ENCODE measurements at places on chromosomes 16 and 17. TPM values are rescaled to one million over a fixed set of nuclear protein-coding genes. Genes with fewer than 3 reads are reported as not detected.
A peak's percentile ranks its signal among the peaks of the same experiment; 100 is the strongest.

PFN1 gene
- polyA plus RNA-seq: 557 TPM

DNA sequence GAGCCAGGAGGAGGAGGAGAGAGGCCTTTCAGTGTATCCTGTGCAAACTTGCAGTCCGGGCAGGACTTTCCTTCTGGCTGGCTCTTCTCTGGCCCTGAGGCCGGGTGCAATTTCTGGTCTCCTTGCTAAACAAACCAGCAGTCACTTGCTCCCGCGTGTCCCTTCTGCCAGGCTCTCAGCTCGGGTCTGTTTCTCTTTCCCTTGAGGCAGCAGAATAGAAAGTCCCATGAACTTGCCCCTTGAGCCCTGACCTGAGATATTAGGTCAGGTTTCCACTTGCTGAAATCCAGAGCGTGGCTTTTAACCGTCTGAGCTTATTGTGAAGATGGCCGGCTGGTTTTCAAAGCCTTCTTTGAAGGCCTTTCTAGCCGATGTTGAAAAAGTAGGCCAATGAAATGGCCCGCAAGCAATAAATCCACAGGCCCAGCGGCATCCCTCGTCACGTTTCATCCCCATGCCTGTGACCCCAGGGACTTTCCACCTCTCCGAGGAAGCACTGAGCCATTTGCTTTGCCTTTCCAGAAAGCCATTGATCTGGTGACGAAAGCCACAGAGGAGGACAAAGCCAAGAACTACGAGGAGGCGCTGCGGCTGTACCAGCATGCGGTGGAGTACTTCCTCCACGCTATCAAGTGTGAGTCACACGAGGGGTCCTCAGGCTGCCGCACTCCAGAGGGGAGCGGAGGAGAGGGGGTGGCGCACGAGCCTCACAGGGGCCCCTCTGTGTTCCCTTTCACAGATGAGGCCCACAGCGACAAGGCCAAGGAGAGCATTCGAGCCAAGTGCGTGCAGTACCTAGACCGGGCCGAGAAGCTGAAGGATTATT, 4.5 kb downstream of the VPS4A start:
- no peak for DNase-seq

NME3 gene
- polyA plus RNA-seq: 57.7 TPM

DNA sequence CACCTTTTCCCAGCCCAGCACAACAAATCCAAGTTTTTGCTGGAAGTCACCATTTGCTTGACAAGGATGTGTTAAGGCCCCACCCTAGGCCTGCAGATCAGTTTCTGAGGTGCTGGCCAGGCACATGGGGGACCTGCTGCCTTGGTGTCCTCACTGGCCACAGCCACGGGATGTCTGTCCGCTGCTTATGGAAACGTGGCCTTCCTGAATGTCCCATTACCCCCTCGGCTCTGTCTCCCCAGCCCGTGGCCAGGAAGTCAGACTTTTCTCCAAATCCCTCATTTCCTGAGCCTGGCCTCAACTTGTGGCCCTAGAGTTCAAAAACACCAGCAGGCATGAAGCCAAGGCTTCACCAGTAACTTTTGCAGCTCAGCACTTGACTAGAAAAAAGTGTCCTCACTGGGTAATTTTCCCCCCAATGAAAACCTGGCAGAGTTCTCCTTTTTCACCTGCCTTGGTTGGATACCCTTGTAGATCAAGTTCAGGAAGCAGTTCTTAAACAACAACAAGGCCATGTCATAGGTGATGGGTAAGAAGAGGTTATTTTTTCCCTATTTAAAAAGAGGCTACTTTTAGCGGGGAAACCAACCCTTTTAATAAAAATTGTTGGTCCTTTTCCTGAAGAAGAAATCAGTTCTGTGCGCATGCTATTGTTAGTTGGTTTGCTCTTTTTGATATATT, 80.8 kb downstream of the SOCS1 start:
- DNase-seq: no peak

- DNase-seq: no peak
These were observed 314.5 kb downstream of the SEC14L1 start for GRCh38 chr17:77455111-77455890.

FAHD1 gene
- 49.6 TPM for polyA plus RNA-seq

DNA sequence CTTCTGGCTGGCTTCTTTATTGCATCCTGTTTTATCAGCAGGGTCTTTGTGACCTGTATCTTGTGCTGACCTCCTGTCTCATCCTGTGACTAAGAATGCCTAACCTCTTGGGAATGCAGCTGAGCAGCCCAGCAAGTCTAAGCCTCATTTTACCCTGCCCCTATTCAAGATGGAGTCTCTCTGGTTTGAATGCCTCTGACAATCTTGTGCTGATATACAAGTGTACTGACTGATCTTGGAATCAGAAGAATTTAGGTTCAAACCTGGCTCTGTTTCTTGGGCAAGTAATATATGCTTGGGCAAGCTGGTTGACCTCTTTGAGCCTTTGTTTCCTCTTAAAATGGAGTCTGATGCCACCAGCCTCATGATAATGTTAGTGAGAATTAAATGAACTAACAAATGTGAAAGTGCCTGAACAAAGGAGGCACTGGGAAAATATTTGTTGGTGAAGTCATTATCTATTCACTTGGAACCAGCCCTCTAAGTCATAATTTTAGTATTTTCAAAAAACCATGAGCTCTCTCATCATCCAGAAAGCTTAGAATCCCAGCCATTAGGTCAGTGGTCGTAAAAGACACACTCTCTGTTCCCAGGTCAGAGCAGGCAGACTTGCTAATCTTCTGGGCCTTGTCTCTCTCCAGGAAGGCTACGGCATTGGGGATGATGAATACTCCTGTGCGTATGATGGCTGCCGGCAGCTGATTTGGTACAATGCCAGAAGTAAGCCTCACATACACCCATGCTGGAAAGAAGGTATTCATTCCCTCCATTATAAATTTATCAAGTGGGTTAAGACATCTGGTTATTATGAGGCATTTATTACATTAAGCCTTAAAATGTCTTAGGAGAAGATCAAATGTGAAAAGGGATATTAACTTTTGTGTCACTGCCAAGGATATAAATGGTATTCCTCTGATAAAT, 18.1 kb upstream of the ARL2BP start:
- no peak for DNase-seq

GRCh38 chr16:28131743-28132393, 68.4 kb upstream of the GSG1L start:
- DNase-seq: no peak

- DNase-seq: no peak
These were observed 22.5 kb downstream of the HSBP1 start for GRCh38 chr16:83830091-83830768.

KIF19 gene
- 5.7 TPM for polyA plus RNA-seq

- peak; percentile 24 for DNase-seq
These were observed 110.4 kb upstream of the HAS3 start for GRCh38 chr16:68995011-68995504.

GRCh38 chr17:78202666-78203065, 11.4 kb upstream of the BIRC5 start:
- no peak for DNase-seq
